GM23248 (cell line): ENCODE measurements at places on chromosomes 1 and 21. TPM values are rescaled to one million over a fixed set of nuclear protein-coding genes. Genes with fewer than 3 reads are reported as not detected.

- no peak overlapping the region for H3K27ac ChIP-seq
- H3K36me3 ChIP-seq, result no peaks in the 10 kb centered on the region
- no peaks in the 10 kb centered on the region for H3K27me3 ChIP-seq
Observed at GRCh38 chr1:83958704-83959103, 40.2 kb downstream of the TTLL7 start.

DNA sequence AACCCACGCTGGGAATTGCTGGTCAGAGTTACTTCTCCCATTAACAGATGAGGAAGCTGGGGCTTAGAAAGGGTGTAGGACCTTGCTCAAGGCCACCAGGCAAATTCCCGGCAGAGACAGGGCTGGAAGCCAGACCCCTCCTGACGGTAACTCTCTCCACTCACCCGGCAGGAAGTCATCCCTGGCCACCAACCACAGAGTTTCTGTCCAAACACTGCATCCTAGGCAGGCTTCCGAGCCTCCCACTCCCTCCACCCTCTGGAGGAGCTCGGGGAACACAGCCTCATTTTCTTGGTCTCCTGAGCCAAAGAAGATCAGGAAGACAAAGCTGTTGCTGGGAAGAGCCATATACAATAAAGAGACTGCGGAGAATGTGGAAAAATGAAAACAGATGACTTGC lies 25.0 kb upstream of the ZNF436 start:
- peak; percentile 91 for DNase-seq
- peak overlapping the region; percentile 38 for H3K4me3 ChIP-seq
- H3K27ac ChIP-seq, result peak overlapping the region; percentile 89
- peaks cover 25% of the 10 kb centered on the region for H3K4me1 ChIP-seq
- H3K36me3 ChIP-seq, result no peaks in the 10 kb centered on the region
- H3K27me3 ChIP-seq, result no peaks in the 10 kb centered on the region

DNA sequence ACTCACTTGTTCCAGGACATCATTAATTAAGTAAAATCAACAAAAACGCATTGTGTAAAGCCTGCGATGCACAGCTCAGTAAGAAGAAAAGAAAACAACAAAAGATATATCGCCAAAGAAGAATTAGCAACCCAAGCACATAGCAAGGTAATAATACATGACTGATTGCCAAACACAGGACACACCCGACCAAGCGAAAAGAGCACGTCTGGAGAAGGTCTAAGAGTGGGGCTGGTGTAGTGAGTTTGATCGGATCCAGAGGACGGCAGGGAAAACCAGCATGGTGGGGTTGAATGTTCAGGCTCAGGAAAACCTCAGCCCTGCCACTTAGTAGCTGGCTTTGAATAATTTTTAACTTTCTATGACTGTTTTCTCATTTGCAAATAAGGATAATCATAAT lies 69.8 kb downstream of the JAK1 start:
- H3K36me3 ChIP-seq, result no peaks in the 10 kb centered on the region
- H3K4me3 ChIP-seq, result no peak overlapping the region
- H3K4me1 ChIP-seq, result peaks cover 29% of the 10 kb centered on the region
- no peaks in the 10 kb centered on the region for H3K27me3 ChIP-seq
- H3K27ac ChIP-seq, result no peak overlapping the region
- DNase-seq, result no peak

- no peak for DNase-seq
- H3K27ac ChIP-seq, result no peak overlapping the region
- H3K4me3 ChIP-seq, result no peak overlapping the region
- no peaks in the 10 kb centered on the region for H3K36me3 ChIP-seq
Observed at GRCh38 chr1:18944810-18945209, 11.7 kb downstream of the IFFO2 start.

DNA sequence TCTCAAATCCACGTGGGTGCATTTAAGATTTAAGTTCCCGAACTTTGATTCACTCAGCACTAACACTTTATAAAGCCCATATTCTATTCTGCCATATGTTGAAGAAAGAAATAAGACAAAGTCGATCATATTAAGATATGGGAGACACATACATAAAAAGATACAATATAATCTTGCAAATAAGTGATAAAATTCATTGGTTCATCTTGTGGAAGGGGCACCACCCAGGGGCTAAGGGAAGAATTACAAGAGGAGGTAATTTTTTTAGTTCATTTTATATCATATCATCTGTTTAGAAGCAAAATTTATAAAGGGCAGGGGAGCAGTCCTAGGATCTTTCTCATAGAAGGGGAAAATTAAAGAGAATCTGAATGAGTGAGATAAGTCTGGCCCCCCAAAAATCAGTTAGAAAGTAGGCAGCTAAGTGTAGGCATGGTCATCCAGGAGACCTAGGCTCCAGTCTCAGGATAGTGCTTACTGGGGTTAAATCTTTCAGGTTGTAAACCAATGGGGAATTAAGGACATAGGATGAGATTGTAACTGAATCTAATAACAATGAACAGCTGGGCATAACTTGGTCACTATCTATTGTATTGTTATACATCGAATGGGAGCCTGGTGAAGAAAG lies 124.2 kb upstream of the L1TD1 start:
- no peak overlapping the region for H3K27ac ChIP-seq
- H3K4me3 ChIP-seq, result no peak overlapping the region
- no peaks in the 10 kb centered on the region for H3K27me3 ChIP-seq
- H3K36me3 ChIP-seq, result no peaks in the 10 kb centered on the region

DNA sequence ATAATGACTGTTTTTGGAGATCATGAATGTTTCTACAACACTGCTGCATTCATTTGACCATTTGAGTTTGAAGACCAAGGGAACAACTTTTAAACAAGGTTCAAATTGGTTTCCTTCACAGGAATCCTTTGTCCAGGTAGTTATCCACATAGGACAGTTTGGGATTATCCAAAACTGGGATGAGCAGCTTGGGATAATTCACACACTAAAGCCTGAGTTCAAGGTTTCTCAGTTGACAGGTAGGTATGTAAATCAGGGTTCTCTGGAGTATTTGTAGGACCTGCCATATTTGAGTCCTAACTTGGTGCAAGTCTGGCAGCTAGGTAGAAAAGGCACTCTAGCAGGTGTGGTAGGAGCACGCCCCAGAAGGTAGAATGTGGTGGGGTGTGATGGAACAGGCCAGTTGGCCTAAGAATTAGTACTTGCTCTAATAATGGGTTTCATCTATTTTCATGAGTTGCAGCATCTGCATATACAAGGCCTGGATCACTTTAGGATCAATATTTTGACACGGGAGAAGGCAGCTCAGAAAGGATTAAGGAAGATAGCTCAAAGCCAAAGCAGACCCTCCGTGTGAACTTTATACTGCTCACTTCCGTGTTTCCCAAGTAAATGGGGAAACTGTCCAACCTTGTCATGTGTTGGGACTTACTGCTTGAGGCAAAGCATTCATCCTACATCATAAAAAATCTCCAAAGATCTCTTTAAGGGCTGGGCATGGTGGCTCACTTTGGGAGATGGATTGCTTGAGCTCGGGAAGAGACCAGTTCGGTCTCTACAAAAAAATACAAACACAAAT lies 14.1 kb upstream of the RAB42 start:
- no peak overlapping the region for H3K4me3 ChIP-seq
- H3K27ac ChIP-seq, result no peak overlapping the region
- H3K27me3 ChIP-seq, result no peaks in the 10 kb centered on the region
- peaks cover 29% of the 10 kb centered on the region for H3K36me3 ChIP-seq
- DNase-seq, result no peak
- H3K4me1 ChIP-seq, result peaks cover 8% of the 10 kb centered on the region; the same call in 1 of the 2 replicates

- H3K27ac ChIP-seq, result no peak overlapping the region
- H3K27me3 ChIP-seq, result no peaks in the 10 kb centered on the region
- no peak for DNase-seq
- no peak overlapping the region for H3K4me3 ChIP-seq
- H3K4me1 ChIP-seq, result peaks cover under 1% of the 10 kb centered on the region; the same call in 1 of the 2 replicates
Observed at GRCh38 chr1:117388328-117388727, 21.1 kb downstream of the MAN1A2 start.

DNA sequence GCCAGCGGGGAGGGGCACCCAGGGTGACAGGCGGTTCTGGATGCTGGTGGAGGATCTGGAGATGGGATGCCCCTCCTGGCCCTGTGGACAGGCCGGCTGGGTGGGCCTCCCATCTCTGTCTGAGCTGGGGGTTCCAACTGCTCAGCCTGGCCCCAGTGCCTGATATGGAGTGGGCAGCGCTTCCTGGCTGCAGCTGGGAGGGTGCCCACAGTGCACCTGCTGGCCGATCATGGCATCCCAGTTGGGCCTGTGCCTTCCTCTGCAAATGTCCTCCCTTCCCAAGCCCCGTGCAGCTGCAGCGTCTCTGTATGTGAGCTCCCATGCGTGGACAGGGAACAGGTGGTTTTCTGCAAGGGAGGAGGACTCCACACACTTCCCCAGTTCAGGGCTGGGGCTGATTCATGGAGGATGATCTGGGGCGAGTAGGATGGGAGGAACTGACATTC lies 2.1 kb downstream of the PFKL start:
- no peak for DNase-seq
- H3K27ac ChIP-seq, result no peak overlapping the region
- no peaks in the 10 kb centered on the region for H3K36me3 ChIP-seq
- H3K27me3 ChIP-seq, result no peaks in the 10 kb centered on the region
- H3K4me1 ChIP-seq, result peaks cover 12% of the 10 kb centered on the region
- H3K4me3 ChIP-seq, result no peak overlapping the region

DNA sequence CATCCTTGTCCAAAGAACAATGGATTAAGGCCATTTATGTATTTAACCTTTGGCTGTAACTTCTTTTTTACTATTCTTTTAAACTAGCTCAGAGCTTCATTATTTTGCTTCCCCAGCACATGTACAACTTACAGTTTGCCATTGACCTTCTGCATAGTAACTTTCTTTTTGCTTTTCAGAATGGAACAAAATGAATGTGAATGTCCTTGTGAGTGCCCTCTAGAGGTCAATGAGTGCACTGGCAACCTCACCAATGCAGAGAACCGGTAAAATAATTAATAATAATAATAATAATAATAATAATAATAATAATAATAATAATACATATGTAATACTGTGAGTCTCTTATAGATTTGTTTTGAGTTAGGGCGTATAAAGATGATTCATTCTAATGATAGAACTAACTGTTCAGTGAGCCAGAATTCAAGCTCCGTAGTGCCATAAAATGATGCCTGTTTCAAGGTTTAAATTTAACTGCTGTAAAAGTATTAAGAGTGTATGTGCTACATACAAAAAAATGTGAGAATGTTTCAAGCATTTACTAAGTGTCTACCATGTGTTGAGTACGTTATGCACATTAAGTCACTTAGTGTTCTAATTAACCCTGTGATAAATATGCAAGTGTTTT lies 69.0 kb upstream of the RAVER2 start:
- peak; percentile 53 for DNase-seq
- no peaks in the 10 kb centered on the region for H3K4me1 ChIP-seq
- H3K27ac ChIP-seq, result no peak overlapping the region
- H3K4me3 ChIP-seq, result no peak overlapping the region

DNA sequence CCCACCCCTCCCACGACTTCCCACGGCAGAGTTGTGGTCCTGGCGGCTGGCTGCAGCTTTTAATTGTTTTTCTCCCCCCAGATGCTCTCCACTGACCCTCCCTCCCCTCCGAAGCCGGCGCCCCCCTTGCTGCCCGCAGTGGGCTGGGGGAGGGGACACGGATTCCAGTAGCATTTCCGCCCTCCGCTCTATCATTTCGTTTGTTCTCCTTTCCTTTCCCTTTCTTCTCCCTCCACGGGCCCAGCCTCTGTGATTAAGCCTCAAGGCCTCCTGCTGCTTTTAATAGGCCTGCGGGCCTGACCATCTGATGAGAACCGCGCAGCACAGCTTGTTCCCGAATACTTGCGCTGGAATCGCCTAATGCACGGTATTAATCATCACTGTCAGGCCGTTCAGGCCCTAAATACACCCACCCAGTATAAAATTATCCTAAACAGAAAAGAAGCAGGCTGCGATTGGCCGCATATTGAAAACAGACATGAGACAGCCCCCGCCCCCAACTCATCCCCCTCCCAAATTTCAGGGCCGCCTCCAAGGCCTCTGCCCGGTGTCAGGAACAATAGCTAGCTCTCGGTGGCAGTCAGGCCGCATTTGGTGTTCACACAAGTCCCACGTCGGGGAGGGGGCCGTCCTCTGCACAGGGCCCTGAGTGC lies 102.0 kb upstream of the ARHGEF16 start:
- 0 out of 2 replicates have a peak, but pooled peaks cover 8% of the 10 kb centered on the region for H3K4me1 ChIP-seq
- no peak overlapping the region for H3K27ac ChIP-seq
- DNase-seq, result peak; percentile 84
- H3K27me3 ChIP-seq, result peaks cover 17% of the 10 kb centered on the region; the same call in 1 of the 2 replicates

The AIRE gene
- not detected in 2 replicates for total RNA-seq

The ARHGAP30 gene
- not detected in 2 replicates for total RNA-seq
